ENCODE measurements at places on chromosomes 5 and 9.

DNA sequence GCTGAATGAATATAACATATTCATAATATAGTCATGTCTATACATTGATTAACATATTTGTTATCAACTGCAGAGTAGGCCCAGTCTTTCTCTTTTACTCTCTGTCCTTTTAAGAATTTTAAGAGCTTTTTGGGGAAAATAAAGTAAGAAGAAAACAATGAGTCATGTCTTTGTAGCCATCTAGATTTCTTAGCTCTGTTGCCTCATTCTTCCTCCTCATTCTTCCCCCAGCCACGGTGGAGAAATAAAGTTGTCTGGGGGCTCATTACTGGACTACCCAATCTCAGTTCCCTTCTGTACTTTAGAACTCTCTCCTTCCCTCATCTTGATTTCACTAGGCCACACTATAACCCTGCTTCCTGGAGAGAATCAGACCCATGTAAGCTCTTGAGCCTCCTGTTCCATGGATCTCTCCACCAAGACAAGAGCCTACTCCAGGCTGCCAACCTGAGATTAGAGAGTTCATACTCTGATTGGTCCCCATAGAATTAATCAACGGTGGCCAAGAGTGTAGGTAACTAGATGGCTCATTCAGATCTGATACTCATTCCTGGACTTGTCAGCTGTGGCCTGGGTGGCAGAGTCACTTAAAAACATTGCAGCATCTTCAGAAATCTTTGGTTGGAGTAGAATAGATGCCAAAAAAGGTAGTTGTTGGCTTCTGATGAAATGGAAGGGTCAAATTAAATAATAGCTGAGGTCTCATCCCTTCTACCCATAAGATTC, 44.2 kb downstream of the ITGA1 start:
- no peak for DNase-seq

GRCh38 chr5:23840083-23840482, 332.7 kb downstream of the PRDM9 start:
- DNase-seq, result no peak

GRCh38 chr5:88518131-88519016, 249.7 kb upstream of the TMEM161B start:
- no peak for DNase-seq

- no peak for DNase-seq
Measured at GRCh38 chr9:132185073-132186009, 23.5 kb downstream of the NTNG2 start.

DNA sequence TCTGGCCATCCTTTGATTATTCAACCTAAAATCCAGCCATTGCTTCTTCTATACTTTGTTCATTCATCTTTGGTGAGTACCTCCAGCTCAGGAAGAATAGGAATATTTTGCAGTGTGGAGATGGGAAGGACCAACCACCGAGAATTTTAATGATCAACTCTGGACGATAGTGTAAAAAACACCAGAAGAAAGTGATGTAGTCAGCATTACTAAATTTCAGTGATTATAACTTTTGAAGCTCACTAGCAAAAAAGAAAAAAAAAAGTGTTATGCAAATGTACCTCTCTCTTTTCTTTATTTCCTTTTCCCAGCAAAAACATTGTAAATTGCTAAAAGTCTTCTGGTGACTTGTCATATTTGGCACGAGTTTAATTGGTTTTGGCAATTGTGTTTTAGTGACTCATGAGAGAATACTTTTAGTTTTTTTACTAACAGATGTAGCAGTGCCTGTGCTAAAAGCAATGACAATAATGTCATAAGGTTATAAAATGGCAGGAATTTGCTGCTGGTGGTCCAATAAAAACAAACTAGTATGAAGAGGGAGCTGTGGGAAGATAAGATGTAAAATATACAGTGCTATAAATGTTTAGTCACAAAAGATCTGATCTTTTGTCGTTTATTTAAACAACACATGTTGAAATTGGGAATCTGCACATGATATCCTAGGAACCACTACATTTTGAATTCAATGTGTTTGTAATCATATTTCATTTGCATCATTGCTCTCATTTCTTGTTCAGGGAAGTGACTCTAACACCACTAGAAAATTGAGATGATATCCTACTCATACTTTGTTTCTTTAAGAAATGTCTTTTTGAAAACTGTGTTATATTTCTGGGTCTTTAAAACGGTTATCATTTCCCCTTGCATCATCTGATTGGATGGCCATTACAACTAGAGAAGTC, 81.3 kb upstream of the ERCC6L2 start:
- DNase-seq, result no peak
